IPS-NIHi11 (cell line): ENCODE measurements at places on chromosomes 1 and 21.

- no peak for DNase-seq
Measured at GRCh38 chr1:213326281-213327016, 275.4 kb downstream of the RPS6KC1 start.

GRCh38 chr1:14181191-14181795 lies 417.2 kb upstream of the KAZN start:
- no peak for DNase-seq

DNA sequence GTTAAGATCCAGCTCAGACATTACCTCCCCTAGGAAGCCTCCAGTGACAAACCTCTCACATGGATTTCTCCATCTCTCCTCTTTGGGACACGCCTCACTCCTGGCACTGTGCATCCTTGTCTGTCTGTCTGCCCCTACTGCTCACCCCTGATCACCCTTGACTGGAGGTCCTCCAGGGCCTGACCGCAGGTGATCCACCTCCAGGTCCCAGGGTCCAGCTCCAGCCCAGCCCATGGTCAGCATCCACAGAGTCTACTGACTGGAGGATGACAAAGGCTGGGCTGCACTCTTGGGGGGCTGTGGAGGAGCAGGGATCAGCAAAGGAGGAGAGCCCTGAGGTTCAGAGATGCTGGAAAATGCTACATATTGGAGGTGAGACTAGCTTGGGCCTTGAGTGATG lies 65.8 kb downstream of the BEND5 start:
- no peak for DNase-seq

- no peak for DNase-seq
Measured at GRCh38 chr1:97382206-97382605, 538.6 kb downstream of the DPYD start.

DNA sequence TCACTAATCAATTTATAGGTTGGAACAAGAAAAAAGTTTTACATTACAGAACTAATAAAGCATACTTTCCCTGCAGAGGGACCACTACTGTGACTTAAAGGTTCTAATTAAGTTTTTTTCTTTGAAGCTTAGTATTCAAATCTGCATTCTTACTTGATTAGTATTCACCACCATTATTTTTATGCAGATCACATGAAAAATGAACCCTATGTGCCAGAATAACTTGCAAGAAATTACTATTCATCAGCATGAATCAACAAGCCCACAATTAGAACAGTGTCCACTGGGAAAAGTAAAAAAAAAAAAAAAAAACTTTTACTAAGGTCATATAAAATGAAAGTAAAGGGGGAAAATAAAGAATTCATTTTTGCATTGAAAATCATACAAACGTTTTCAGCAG lies 90.8 kb downstream of the SMYD3 start:
- no peak for DNase-seq

DNA sequence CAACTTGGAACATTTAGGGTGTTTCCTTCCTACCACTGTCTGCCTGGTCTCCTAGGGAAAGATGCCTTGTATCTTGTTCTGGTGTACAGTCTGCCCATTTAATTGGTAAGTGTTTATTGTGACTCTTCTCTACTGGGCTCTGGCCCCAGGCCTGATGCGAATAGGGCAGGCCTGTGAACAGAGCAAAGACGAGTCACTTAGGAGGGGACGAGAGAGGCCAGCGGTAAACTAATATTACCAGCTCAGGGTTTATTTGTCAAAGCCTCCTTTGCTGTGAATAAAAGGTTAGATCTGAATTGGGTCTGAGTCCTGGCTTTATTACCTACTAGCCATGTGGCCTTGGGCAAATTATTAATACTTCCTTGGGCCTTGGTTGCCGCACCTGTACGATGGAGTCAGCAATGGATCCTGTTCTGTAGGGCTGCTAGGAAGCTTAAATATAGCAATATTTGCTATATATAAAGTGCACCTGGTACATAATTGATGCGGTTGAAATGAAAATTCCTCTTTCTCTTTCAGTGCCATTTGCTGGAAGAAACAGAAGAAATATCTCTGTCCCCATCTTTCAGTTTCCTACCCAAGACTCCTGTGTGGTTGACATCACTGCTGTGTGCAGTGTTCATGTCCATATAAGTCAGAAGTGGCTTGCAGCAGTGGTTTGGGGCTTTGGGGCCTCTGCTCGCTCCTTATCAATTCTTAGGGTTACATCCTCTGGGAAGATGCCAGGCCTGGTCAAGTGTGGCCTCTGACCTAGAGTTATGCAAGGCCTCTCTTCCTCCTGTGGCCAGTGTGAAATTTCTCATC lies 32.4 kb downstream of the MAPKAPK2 start:
- no peak for DNase-seq

DNA sequence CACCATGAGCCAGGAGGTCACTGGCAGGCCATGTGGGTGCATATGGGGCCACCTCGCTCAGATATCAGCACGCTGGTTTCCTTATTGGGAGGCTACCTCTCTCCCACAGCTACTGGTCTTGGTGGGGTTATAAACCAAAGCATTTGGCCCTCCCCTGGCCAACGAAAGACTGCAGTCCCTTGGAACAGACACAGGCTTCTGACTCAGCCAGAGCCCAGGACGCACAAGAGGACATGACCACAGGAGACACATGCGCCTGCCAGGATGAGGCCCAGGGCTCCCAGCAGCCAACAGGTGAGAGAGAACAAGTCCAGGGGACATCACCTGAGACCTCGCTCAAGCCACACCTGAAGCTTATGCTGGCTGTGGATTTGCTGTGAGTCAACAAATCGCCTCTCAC lies 13.8 kb downstream of the NPHP4 start:
- no peak for DNase-seq

DNA sequence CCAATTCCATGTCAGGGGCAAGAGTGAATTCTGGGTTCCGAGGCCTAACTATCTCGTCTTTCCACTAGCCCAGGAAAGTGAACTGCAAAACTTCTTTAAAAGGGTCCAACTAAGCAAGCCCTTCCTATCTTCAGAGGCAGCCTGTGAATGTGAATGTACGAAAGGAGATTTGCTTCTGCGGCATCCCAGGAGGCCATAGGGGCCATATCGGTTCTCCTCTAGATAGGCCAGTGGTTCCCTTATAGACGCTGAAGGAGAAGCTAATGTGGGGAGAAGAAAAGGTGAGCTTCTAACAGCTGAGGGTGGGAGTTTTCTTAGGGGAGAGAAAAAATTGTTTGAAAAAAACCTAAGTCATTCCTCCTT lies 128.0 kb upstream of the C1orf174 start:
- DNase-seq: no peak

DNA sequence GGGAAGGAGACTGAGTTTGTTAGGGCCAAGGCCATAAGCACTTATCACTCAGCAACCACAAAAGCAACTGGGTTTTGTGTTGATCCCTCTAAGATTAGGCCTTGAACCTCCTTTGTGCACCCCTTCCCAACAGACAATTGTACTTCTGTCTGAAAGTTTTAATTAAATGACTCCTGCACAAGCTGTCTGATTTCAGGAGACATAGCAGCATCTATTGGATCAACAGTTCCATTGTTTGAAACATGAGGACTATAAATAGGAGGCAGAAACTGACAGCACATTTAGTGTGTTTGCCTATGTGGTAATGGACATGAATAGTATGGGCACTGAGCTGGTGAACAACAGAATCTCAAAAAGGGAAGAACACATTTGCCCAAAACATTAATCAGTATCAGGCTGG lies 167.3 kb upstream of the KCNJ6 start:
- no peak for DNase-seq

DNA sequence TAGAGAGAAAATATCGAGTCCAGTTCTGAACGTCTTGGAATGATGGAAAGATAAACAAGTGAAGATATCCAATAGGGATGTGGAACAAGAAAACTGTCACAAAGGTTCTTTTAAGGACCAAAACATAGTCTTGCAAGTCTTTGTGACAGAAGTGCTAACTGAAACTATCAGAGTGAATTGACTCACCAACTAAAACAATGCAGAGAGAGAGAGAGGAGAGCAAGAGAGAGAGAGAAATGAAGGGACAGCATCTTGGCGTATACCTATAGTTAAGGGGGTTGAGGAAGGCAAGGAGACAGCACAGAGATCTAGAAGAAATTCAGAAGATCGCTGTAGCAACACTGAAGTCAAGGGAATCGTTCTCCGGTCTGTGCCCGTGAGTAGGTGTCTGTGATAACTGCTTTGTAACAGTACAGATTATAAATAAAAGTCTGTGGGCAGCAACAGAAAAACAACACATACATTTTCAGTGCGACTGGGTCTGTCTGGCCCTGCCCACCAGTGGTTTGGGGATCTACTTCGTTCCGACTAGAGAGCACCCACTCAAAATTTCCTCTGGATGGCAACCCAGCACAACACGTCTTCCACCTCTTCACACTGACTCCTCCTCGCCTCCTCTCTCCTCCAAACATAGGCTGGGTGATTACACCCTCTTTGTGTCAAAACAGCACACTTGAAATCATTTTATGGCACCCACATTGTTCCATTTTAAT lies 4.8 kb upstream of the COA6 start:
- DNase-seq: no peak

GRCh38 chr1:109111386-109112055 lies 2.4 kb upstream of the ELAPOR1 start:
- no peak for DNase-seq

- DNase-seq: no peak
Measured at GRCh38 chr1:232282498-232282897, 347.4 kb downstream of the SIPA1L2 start.

DNA sequence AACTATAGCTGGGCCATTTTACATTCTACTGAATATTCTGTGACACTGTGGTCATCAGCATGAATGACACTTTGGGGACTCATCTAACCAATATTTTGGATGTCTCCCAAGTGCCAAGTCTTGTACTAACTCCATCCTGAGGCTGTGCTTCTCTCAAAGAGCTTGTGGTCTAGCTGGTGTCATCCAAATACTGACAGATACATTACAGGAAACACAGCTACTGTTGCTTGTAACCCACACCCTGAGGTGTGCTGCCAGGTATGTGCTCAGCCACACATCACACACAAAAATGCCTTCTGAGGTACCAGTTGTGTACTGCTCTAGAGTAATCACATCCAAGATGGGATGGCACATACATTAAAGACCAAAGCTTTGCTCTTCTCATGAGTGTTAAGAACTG lies 81.6 kb downstream of the ST6GALNAC5 start:
- no peak for DNase-seq

- DNase-seq: no peak
Measured at GRCh38 chr21:17711896-17712295, 99.2 kb upstream of the BTG3 start.

- DNase-seq: no peak
Measured at GRCh38 chr1:13651279-13651678, 48.7 kb upstream of the PRDM2 start.

DNA sequence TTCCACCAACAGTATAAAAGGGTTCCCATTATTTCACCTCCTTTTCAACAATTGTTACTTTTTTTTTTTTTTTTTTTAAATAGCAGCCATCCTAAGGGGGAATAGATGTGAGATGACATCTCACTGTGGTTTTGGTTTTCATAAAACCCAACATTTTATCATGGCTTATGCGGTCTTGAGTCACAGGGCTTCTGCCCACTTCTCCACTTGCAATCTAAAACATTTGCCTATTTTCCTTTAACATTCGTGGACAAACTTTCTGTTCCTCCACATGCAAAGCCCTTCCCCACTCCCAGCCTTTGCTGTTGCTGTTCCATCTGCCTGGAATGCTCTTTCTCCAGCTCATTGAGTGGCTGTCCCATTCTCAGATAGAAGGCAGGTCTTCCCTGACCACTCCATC lies 239.7 kb upstream of the KCNK2 start:
- no peak for DNase-seq

- no peak for DNase-seq
Measured at GRCh38 chr21:40269239-40269638, 402.0 kb downstream of the PCP4 start.

DNA sequence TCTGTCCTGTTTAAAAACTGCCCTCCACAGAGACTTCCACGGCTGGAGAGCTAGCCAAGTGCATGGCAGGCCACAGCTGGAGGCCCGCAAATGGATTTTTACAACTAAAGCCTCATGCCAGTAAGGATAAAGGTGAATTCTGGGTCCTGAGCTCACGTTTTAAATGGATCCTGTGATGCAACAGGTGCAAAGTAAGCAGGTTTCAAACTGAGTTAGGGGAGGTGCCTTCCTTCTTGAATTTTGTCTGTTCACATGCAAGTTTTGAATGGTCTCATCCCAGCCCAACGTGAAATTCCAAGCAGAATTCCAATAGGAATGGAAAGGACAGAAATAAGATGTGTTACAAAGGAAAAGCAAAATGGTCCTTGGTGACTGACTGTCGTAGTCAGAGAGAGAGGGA lies 36.2 kb upstream of the A3GALT2 start:
- no peak for DNase-seq

GRCh38 chr21:26554365-26554764 lies 18.7 kb downstream of the CYYR1 start:
- no peak for DNase-seq

- DNase-seq: peak; percentile 34
Measured at GRCh38 chr1:95793893-95794292, 559.9 kb downstream of the RWDD3 start.

GRCh38 chr1:12168451-12169160 lies 1.8 kb downstream of the TNFRSF1B start:
- DNase-seq: no peak

DNA sequence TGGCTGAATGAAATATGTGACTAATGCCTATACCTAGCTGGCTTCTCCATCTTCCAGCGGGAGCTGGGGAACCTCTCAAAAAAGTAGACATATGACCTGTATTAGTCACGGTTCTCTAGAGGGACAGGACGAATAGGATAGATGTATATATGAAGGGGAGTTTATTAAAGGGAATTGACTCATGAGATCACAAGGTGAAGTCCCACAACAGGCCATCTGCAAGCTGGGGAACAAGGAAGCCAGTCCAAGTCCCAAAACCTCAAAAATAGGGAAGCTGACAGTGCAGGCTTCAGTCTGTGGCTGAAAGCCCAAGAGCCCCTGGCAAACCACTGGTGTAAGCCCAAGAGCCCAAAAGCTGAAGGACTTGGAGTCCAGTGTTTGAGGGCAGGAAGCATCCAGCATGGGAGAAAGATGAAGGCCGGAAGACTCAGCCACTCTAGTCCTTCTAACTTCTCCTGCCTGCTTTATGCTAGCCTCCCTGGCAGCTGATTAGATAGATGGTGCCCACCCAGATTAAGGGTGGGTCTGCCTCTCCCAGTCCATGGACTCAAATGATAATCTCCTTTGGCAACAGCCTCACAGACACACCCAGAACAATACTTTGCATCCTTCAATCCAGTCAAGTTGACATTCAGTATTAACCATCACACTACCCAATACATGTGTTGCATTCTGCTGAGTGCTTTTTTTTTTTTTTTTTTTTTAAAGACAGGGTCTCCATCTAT lies 19.6 kb downstream of the OLIG1 start:
- no peak for DNase-seq

DNA sequence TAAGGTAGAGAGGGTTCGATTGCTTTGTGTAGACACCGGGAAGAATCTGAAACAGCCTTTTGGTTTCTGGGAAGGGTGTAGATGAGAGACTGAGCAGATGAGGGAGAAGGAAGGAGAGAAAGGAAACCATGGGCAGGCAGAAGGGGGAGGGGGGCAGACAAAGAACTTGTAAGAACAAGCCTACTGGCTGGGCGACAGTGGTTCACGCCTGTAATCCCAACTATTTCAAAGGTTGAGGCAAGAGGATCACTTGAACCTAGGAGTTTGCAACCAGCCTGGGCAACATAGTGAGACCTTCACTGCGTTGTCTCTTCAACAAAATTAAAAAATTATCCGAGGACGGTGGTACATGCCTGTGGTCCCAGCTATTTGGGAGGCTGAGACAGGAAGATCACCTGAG lies 106.2 kb downstream of the TM2D1 start:
- DNase-seq: no peak
